Smooth muscle cell of trachea (primary cell): ENCODE measurements at places on chromosomes 6 and 20. TPM values are rescaled to one million over a fixed set of nuclear protein-coding genes. Genes with fewer than 3 reads are reported as not detected.

KHDC1L gene
- total RNA-seq: not detected in 2 replicates

C2 gene
- 2.8 and 13.1 TPM in 2 replicates for total RNA-seq

FAM83C gene
- not detected in 2 replicates for total RNA-seq

MRPL18 gene
- 78.4 and 107 TPM in 2 replicates for total RNA-seq

WFDC10B gene
- total RNA-seq: not detected in 2 replicates
